ENCODE measurements at places on chromosomes 1 and 21.

DNA sequence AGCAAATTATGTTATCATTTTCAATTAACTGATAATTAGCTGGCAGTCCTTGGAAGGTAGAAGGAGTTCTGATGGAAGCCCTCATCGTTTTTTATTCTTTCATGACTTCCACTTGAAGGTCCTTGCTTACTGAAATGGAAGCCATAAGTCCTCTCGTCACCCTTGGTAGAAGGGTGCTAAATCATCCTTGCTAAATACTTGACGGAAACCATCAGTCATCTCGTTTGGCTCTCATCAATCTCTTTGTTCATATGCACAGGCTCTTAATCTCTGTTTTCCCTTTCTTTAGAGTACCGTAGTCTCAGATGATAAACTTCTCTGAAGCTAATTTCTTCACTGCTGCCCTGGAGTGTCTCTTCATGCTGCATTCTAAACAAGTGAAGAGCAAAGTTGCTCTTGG, 34.5 kb downstream of the UCK2 start:
- no peak for DNase-seq

DNA sequence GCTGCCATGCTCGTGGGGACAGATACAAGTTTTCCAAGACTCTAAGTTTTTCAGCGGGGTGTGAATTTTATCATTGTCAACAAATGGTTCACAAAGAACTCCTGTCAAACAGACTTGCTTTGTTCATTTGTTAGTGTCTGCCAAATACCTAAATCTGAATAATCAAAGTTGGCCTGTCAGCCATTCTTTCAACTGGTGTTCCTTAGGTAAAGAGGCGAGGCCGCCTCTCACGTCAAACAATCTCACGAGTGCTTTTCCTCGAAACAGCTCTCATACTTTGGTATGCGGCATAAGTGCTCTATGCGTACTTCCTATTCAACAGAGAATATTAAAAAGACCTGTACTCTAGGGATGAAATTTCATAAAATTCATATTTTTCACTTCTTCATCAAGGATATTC, 51.4 kb upstream of the KANK4 start:
- DNase-seq, result no peak

GRCh38 chr1:41504114-41505035, 19.9 kb upstream of the EDN2 start:
- DNase-seq, result peak; percentile 95

DNA sequence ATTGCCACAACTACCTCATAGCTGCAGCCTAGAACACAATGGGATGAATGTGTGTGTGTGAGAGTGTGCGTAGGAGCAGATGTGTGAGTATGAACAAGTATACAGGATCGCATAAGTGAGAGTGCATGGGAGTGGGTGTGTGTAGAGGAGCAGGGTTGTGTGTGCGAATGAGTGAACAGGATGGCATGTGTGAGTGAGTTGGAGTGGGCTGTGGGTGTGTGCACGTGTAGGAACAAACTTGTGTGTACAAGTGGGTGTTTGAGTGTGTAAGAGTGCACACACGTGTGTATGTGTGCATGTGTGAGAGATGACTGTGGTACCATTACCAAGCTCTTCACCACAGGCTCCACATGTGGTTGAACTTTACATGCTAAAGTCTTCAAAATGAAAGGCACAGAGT, 175.4 kb upstream of the EDN2 start:
- DNase-seq, result no peak

DNA sequence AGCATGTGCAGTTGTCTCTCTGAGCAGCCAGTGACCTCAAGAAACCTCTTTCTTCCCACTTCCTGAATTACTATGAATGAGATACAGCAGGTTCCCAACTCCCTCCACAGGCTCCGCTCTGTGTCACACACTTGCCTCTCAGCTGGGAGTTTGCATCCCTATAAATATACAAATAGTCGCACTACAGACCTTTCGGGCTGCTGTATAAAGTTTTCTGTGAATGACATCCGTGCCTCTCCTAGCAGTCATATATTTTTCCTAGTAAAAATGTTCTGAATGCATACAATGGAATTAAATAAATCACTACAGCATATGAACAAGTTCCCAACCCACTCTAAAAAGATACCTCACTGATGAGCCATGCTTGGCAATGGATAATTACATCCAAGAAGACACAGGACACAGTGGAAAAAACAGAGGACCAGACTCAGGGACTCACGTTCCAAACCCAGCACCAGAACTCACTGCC, 66.8 kb downstream of the CAPZB start:
- no peak for DNase-seq

DNA sequence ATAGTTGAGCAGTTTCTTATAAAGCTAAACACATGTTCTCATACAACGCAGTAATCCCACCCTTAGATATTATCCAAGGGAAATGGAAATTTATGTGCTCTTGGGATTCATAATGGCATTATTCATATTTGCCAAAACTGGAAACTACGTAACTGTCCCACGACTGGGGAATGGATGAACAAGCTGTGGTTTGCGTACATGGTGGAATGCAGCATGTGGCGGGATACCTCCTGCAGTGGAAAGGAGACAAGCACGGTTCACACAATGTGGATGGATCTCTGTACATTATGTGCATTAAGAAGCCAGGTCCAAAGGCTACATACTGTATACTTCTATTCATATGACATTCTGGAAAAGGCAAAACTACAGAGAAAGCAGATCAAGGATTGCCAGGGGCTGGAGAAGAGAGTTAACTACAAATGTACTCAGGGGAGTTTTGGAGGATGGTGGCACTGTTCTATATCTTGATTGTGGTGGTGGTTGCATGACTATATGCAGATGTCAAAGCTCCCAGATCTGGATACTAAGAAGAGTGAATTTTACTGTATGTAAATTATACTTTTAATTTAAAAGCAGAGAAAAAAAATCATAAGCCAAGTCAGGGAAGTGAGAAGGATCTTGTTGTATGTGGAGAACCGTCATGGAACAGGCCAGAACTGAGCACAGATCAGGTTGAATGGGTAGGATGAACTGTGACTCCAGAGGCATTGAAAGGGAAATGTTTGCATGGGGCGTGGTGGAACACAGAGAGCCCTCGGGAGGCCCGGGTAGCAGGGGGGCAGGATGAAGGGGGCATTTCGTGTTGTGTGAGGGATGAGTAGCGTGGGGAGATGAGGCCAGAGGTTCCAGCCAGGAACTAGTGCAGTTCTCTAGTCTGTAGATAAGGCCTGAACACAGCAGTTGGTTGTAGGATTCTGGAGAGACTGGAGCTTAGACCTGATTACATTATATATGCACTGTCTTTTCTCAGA, 90.7 kb downstream of the GALNT2 start:
- no peak for DNase-seq

DNA sequence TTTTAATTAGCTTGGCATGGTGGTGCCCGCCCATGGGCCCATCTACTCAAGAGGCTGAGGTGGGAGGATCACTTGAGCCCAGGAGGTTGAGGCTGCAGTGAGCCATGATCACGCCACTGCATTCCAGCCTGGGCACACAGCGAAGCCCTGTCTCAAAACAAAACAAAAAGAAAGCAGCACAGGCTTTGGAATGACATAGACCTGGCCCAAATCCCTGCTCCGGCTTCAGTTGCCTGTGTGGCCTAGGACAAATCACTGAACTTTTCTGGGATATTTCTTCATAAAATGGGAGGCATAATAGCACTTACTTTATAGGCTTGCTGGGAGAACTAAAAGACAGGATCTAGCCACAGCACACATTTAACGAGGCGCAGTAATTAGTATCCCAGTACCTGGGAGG, 2.4 kb downstream of the PEAR1 start:
- no peak for DNase-seq

GRCh38 chr1:162023181-162023546, 505 bp downstream of the OLFML2B start:
- DNase-seq, result no peak

DNA sequence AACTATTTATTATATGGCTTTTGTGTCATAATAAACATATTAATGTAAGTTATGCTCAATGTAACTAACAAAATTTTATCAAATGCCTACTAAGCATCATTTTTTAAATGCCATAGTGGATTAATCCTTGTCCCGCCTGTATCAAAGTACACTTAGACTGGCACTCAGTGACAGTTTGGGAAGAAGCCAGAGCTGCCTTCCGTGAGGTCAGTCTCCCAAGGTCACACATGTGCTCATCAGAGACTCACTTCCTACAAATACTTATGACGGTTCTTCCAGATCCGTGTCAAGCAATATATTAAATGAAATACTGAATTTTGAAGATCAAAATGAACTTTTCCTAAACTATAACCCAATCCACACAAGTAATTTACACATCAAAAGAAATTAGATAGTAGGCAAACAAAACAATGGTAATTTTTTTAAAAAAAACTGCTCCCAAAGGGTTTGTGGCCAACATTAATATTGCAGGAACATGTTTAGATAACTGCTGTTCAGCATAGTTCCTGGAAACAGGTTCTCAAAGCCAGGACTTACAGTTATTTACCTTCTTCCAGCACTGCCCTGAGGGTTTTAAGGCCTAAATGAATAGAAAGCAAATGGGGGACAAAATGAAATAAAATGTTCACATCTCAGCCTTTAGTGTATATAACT, 27.2 kb downstream of the WLS start:
- no peak for DNase-seq

GRCh38 chr1:206698011-206698410, 13.3 kb downstream of the MAPKAPK2 start:
- peak; percentile 29 for DNase-seq

DNA sequence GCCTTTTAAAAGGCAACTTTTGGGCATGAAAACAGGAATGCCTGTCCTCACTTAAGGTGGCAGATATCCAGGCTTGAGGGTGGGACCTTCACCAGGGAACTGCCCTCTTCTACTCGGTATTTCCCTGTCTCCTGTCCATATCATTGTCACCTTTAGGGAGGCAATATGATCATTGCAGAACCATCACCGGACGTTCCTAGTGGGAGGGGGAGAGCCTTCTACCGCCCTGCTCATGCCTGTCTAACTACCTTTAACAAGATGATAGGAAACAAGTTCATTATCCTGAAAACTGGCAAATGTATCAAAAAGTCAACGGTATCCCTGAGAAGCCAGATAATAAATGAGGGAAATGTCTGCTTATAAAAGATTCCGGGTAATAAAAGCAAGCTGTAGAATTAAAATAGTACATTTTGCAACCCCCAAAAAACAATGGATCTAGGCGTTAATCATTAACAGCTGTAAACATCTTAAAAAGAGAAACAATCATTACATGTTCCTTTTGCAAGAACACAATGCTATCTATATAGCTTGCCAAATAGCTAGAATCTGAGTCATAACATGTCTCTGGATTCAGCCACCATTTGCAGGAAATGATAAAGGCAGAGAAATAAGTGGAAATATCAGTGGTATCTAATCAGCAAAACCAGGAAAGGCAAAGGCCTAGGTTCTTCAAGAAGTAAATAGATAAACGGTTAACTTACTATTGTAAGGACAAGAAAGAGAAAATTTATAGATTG, 852.9 kb upstream of the ADGRL4 start:
- DNase-seq, result no peak

- no peak for DNase-seq
Measured at GRCh38 chr1:205991237-205991636, 12.0 kb downstream of the RAB7B start.

GRCh38 chr1:229141689-229142377, 129.1 kb upstream of the RAB4A start:
- no peak for DNase-seq

- no peak for DNase-seq
Measured at GRCh38 chr1:53738205-53739108, 507 bp downstream of the GLIS1 start.

DNA sequence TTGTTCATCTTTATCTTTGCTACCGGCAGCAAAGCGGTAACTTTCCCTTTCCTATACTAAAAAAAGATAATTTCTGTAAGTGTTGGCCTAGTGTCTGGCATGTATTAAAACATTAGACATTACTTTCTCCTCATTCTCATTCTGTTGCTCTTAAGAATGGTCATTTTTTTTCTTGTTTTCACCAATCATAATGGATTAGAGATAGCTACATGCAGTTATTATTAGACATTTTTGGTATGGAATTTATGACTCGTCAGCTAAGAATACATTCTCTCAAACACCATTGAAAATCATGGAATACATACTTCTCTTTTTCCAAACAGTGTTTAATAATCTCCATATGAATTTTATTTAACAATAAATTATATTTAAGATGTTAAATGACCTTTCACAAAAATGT, 1154.6 kb downstream of the BRINP3 start:
- no peak for DNase-seq

GRCh38 chr1:156281281-156281680, 1.3 kb downstream of the SMG5 start:
- no peak for DNase-seq

GRCh38 chr1:8544644-8545043, 226.7 kb downstream of the SLC45A1 start:
- no peak for DNase-seq

DNA sequence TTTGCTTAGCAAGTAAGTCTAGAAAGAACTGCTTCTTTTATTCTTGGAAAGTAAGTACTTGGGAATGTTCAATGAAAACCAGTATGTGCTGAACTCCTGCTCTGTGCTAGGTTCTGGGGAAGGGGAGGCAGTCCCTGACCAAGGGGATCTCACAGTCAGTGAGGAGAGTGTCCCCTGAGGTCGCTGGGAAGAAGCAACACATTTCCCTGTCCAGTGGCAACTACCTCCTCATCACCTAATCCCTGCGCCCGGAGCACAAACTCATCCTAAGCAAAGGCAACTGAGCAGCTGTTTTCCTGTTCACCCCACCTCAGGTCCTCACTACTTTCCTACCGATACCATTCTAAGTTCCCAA, 61.7 kb upstream of the ANGPTL1 start:
- no peak for DNase-seq

GRCh38 chr1:29805122-29805895, 569.0 kb downstream of the PTPRU start:
- no peak for DNase-seq

DNA sequence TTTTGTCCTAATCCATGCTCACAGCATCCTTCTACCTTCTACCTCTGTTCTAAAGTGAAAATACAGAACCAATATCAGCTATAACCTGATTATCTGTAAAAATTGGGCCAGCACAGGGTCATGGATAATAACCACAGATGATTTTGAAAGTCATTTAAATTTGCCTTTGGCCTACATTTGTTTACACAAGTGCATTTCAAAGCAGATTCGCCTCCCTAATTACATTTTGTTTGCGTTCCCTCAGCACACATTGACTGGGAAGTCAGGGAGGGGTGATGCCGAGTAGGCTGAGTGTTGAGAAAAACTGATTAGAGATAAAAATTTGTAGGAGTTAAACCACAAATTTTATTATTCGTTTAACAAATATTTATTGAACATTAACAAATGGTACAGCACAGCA, 19.2 kb upstream of the RGS8 start:
- DNase-seq, result no peak

- DNase-seq, result peak; percentile 81
Measured at GRCh38 chr1:43836267-43836951, 97.2 kb upstream of the ARTN start.

DNA sequence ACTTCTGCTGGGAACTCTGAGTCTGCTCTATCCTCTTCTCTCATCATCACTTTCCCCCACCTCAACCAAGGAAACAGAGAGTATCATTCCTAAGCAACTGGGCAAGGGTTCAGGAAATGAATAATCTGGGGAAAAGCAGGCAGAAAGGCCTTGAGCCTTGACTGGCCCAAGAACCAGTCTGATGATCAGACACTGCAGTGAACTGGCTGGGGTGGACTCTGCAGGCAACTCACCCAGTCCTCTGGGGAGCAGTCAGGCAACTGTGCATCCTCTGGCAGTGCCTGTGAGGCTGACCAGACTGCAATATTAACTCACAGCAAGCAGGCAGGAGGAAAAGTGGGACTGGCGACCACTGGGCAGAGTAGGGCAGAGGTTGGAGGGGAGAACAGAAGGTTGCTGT, 991 bp downstream of the ANKRD35 start:
- DNase-seq, result no peak
